ENCODE measurements at places on chromosomes 13 and 19.

DNA sequence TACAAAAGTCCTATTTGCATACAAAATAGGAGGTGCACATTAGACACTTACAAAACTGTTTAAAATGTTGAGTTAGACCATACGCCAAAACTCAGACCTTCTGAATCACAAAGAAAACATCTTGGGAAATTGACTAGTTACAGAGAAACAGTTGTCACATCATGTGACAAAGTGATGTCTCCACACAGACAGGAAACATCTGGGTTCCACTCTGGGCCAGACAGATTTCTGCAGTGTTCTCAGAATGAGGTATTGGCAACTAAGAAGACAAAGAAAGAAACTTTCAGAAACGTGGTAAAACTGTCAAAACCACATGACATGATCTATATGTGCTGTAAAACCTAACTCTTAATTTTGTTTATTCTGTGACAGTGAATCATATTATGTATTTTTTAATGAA, 6.7 kb downstream of the ZNF793 start:
- DNase-seq: no peak

DNA sequence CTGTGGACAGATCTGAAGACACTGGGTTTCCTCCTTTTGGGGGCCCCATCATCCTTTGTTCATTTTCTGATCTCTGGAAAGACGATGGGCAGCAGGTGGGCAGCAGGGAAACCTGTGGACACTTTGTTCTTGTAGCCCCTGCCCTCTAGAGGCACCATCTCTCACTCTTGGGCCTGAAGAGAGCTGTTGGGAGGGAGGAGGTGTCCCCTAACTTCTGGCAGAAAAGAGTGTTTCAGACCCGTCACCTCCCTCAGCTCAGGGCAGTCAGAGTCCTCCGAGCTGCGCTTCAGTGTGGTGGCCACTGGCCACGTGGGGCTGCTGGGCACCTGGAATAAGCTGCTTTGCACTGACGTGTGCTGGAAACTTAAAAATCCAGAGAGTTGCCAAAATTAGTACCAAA, 26.9 kb upstream of the RNF17 start:
- no peak for DNase-seq

DNA sequence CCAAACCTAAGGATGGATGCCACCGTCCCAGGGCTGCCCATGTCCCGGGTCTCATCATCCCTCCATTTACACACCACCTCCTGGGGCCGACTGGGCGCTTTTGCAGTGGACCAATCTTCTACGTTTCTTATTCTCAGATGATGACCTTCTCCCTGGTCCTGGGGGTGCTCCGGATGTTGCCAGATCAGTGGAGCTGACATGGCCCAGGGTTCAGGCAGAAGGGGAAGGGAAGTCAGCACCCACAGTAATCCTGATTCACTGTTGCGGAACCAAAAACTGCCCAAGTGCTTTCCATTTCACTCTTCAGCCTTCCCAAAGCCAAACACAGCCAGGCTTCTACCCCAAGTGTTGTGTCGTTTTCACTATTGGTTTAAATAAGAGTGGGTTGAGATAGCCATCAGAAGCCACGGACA, 29.8 kb downstream of the RAB20 start:
- DNase-seq: no peak

DNA sequence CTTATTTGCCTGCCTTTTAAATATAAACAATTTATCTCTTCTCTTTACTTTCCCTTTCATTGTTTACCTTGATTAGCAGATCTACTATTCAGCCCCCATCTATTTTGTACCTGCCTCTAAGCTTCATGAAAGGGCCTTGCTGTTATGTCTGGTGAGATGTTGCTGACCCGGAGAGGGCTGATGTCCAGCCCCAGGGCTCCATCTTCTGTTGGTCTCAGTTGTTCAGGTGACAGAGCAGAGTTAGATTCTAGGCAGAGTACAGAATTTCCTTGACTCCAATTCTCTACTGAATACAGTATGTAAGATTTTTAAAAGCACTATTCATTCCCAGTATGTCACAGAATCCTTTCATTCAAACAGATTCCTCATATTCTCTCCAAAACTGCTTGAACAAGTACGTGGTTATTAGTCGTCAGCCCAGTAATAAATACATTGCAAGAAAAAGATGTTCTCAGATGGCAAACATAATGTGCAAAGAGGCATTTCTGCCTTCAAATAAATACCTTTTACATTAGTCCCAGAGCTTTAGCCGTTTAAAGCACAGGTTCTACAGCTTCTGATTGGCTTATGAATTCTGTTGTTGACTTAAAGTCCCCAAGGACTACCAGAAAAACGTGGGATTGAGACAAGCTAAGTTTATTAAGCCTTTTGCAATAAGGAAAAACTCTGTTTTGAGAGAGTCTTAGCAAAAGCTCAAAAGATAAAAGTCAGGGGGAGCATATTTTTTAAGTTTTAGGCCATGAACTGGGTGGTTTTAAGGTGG, 159.1 kb downstream of the GPC5 start:
- DNase-seq: no peak

DNA sequence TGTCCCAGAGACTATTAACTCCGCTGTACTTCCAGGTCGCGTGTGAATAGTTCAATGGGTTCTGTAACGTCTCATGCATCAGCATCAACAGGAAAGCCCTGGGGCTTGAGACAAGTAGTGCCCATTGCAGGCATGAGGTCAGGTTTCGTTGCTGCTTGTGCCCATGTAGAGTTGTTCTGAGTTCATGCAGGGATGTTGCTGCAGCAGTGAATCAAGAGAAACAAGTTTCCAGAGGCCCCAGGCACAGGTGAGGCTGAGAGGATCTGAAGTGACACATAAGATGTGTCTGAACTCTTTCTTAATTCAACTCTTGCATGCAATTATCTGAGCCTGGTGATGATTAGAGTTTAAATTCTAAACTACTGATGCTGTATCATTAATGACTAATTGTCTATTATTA, 8.6 kb upstream of the ZNF283 start:
- DNase-seq: no peak

DNA sequence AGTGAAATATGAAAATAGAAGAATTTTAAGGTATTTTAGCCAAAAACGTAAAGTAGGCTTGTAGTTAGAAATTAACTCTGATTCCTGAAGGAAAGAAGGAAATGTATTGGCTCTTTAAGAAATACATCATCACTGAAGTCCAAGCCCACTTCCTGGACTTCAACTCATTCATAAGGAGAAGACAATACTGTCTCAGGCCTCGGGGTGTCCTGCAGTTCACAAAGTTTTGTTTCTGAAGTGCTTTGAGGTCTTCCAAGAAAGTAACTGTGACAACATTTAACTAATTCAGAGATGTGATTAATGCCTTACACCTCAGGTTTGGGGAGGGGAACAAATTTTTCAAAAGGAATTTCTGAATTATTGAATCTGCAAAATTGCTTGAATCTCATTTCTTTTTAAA, 65.8 kb upstream of the STARD13 start:
- no peak for DNase-seq

DNA sequence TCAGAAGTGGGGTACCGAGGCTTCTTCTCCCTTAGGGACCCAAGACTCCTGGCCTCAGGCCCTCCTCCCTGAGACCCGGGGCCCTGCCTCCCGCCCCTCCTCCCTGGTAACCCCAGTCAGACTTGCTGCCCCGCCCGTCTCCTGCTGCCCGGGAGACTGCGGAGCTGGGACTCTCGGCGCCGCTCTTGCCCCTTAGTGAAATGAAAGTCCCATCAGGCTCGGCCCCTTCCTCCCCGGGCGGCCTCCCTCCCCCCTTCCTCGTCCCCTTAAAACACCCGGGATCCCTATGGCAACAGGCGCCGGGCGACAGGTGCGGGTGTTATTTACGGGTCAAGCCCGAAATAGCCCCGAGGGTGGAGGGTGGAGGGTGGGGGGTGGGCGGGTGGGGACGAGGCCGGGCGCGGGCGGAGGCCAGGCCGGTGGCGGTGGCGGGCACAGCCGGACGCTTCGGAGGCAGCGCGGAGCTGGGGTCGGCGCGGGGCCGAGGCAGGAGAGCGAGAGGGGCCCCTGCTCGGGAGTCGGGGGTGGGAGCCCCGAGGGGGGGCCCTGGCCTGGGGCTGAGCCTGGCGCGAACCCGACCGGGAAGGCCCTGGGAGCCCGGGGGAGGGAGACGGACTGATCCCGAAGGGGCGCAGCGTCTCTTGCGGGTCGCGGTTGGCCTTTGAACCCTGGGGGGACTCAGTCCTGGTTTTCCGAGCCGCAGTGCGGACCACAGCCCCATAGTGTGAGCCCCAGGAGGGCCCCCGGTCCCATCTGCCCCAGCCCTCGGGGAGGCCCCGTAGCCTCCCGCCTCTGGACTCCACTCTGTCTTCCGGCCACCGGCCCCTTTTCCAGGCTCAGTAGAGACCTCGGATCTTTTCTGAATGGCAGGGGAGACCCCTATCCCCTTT, at the start of gene CACNG6:
Gene CACNG6, plus strand, starts transcription at position 414 of the 890 bp plus-strand sequence. CDS start 1,241 bp downstream, outside the sequence.
- peak; percentile 44 for DNase-seq

DNA sequence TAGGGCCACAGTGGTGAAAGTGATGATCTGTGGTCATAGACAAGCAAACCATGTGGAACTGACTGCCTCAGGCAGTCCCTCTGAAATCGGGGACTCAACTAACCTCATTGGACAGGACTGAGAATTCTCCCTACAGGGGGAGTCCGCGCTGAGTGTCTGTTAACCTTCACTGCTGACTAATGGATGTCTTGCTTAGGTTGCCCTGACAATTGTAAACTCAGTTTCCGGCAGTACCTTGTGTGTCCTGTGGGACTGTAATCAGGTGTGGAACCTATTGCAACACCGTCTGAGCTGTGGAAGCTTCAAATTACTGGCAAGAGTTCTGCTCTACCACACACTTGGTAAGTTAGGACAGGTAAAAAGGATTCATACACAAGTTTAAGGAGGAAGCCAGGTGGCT, 21.8 kb downstream of the ZNF77 start:
- no peak for DNase-seq

DNA sequence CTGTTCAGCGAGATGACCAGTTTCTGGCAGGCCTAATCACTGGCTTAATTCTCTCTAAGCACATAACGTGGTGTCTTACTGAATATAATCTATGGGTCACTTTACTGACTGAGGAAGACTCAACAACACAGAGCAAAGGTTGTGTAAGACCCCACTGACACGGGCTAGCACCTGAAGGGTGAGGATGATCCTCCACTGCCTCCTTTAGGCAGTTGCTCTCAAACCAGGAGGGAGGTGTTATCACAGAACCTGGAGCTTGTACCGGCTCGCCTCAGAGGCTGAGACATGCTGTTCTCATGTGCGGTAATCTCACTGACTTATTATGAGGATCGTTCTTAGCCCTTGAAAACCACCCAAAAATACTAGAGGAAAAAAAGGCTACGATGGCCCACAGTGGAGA, 28.3 kb downstream of the RCBTB2 start:
- no peak for DNase-seq

DNA sequence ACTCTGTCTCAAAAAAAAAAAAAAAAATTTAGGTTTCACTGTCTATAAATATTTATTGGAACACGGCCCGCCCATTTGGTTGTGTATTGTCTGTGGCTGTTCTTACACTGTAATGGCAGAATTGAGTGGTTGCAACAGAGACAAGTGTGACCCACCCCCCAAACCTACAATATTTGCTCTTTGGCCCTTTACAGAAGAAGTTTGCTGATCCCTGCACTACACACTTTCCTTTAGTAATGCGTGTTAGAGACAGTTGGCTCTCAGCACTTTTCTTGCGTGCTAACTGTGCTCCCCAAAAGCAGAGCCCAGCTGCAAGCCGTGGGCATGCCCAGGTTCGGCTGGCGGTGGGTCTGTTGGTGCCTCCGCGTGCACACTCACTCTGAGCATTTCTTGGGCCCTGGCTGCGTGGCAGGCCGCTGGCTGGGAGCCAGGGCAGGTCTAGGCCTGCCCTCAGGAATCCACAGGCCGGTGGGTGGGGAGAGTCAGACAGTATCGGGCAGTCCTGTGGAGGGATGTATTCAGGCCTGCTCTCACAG, 72.6 kb downstream of the SIPA1L3 start:
- no peak for DNase-seq

DNA sequence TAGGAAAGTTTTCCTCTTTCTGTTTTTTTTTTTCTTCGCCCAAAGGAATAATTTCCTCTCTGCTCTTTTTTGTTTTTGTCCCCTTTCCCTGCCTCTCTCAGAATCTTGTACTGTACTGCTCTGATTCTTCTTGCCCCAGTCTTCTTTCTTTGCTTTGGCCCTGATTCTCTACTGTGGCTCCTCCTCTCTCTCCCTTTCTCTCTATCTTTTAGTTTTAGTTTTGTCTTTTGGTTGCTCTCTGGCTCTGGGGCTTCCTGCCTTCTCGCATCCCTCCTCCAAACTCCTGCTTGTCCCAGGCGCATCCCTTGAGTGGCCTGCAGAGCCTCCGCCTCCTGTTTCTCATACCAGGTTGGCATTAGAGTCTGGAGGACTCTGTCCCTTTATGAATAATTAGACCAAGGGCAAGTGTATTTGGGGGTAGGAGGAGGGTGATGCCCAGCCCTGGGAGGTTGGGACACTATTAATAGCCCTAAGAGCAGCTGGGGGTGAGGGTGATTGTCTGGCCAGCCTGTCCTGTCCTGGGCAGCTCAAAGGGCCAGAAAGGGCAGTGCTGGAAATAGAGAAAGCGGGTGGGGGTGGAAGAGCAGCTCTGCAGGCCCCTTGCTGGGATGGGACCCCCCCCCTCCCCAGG, 39.1 kb downstream of the LYL1 start:
- DNase-seq: no peak

- DNase-seq: no peak
These were observed 163.4 kb upstream of the GPR12 start for GRCh38 chr13:26923824-26924605.

- DNase-seq: no peak
These were observed 529 bp downstream of the LONP1 start for GRCh38 chr19:5719274-5719960.

GRCh38 chr13:39039041-39039440, 785 bp downstream of the NHLRC3 start:
- no peak for DNase-seq

- DNase-seq: no peak
These were observed at the start of gene DIRAS1 for GRCh38 chr19:2720777-2721569. TSS of gene DIRAS1 (minus strand) at chr19:2721372. CDS start at chr19:2717806, 3,566 bp downstream.

DNA sequence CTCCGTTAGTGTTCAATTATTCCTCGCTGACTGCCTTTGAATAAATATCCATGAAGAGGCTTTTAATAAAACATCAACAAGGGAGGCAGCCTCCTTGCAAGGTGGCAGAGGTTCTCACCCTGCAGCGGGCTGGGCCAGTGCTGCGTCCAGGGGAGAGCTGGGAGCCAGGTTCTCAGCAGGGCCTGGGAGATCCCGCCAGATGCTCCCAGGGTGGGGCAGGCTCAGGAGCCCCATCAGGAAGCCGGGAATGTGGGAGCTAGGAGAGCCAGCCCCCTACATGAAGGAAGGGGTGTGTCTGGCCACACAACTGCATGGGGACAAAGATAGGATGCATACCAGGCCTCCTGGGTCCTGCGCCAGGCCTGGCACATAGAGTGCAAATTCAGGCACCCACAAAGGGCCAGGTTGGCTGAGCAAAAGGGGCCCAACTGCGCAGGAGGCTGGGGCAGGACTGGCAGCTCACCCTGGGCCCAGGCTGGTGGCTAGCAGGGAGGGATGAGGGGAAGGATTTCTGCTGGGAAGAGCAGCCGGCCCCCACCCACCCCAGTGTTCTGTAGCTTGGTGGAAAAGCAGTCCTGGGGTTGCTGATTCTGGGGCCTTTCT, 22.8 kb downstream of the VSTM2B start:
- DNase-seq: no peak

DNA sequence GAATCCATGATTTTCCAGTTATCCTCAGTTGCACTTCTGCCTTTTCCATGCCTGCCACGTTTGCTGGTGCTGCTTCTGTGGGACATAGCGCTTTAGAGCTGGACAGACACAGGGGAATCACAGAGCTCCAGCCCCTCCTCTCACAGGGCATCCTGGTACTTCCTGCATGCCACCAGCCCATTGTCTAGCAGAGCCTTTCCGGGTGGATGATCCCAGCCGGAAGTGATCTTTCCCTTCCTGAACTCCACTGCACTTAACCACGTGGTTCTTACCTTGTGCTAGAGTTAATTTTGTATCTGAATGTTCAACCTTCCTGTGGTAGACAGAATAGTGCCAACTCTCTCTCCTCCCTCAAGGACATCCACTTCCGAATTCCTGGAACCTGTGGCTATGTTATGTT, 12.6 kb upstream of the OLFM4 start:
- DNase-seq: no peak

Measured in NCI-H460 (cell line).